ENCODE measurements at places on chromosomes 7 and 10. TPM values are rescaled to one million over a fixed set of nuclear protein-coding genes. Genes with fewer than 3 reads are reported as not detected.

IPMK gene
- 5.0 TPM for total RNA-seq

DNA sequence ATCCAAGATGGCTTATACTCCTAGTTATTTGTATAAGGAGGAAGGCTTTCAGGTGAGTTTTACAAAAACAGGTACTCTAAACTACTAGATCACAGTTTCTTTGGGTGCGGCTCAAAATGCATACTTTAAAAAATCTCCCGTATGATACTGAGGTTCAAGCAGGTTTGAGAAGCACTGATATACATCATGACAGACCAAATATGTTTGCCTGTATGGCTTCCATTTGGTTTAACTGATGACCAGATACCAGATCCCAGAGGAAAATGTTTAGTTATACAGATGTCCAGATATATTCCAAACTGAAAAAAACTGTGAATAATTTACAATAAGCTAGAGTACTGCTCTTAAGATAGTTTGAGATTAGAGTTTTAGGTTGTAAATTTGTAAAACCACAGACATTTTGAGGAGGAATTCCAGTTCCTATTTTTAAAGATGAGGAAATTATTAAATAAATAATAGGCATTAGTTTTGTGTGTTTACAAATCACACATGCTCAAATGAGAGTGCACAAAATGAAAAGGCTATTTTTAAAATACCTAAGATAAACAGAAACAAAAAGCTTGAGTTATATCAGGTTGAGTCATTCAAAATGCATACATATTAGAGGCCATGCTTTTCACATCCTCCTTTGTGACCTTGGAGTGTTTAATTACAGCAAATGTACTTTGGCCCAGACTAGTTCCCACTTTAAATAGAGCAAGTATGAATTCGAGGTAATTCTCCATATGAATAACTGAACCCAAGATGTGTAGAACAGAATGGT lies 60.5 kb downstream of the SEMA3C start:
- H3K27me3 ChIP-seq, result no peaks in the 10 kb centered on the region
- DNase-seq, result no peak
- H3K36me3 ChIP-seq, result no peaks in the 10 kb centered on the region

DNA sequence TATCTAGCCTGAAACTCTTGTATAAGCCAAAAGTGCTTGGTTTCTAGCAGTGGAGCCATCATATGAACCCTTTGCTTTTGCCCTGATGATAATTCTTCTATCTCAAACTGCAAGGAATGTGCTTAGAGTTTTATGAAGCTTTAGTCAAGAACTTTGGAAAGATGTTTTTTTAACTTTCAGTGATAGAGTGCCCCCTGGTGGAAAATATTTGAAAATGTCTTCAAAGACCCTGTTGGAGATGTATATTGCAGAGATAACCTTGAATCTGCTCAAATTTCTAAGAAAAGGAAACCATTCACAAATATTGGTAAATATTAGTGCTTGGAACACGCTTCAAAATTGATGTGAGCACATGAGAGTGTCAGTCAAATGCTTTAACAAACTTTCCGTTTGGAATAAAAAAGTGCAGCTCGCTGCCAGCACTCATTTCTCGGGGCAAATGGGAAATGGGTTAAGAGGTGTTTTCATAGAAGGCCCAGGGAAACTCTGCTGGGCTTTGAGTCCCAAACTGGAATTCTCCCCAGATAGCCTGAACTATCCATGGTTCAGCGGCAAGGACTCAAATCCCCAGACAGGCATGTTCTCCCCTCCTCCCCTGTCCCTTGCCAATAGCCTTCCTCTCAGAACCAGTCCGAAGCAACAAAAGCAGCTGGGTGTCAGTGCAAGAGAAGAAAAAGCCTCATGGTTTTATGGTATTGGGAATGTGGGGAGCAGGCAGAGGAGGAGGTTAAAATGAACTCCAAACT lies 129.3 kb downstream of the MYOF start:
- H3K27me3 ChIP-seq, result no peaks in the 10 kb centered on the region
- H3K36me3 ChIP-seq, result no peaks in the 10 kb centered on the region
- H3K4me1 ChIP-seq, result no peaks in the 10 kb centered on the region
- no peak overlapping the region for H3K27ac ChIP-seq
- H3K4me3 ChIP-seq, result no peak overlapping the region

GRCh38 chr7:74061840-74062539 lies 21.6 kb upstream of the LIMK1 start:
- peaks cover 81% of the 10 kb centered on the region for H3K36me3 ChIP-seq
- H3K4me1 ChIP-seq, result peaks cover 8% of the 10 kb centered on the region
- DNase-seq, result peak; percentile 78
- peak overlapping the region; percentile 89 for H3K27ac ChIP-seq
- no peaks in the 10 kb centered on the region for H3K27me3 ChIP-seq
